Activated T-helper 1 cell treated with anti-CD3 and anti-CD28 coated beads, Interleukin-2, amount 50 U/mL, for 16 hours (primary cell): ENCODE measurements at places on chromosomes 7 and 10.

- DNase-seq: no peak
These were observed 29.3 kb downstream of the INPP5A start for GRCh38 chr10:132566892-132567291.

GRCh38 chr7:29588900-29589696 lies 25.5 kb downstream of the PRR15 start:
- no peak for DNase-seq

GRCh38 chr7:40698214-40698920 lies 563.6 kb downstream of the SUGCT start:
- no peak for DNase-seq

GRCh38 chr10:78648256-78648860 lies 420.4 kb upstream of the ZMIZ1 start:
- no peak for DNase-seq

DNA sequence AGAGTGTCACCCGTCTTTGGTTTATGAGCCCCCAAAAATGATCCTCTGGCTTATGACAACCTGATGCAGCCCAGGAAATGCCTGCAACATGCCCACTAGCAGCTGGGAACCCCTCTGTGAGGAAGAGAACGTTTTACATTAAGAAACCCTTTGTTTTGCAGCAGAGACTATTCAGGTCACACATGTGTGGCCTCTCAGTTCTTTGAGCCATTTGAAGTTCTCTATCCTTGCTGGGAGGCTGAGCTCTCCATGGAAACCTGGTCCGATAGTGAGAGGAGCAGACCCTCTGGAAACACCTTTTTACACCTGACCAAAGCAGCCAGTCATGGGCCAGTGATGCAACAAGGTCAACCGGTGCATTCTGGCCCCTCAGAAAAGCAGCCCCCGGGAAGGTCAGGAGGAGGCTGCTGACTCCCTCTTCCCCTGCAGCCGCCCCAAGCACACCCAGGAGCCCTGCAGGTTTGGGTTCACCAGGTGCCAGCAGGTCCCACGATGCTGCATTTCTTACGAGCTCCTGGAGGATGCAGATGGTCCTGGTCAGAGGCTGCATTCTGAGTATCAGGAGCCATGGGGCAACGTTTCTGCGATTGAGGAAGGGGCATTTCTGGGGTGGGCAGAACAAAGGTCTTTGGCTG lies 134.3 kb downstream of the ZMYND11 start:
- DNase-seq: no peak

DNA sequence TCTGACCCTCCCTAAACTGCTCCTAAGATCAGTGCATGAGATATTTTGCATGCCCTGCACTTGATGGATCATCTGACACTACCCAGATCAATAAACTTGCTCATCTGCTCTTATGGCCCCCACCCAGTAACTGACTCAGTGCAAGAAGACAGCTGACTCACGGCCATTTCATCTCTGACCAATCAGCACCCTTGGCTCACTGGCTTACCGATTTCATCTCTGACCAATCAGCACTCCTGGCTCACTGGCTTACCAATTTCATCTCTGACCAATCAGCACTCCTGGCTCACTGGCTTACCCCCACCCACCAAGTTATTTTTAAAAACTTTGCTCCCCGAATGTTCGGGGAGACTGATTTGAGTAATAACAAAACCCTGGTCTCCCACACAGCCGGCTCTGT lies 37.2 kb upstream of the OPTN start:
- no peak for DNase-seq

DNA sequence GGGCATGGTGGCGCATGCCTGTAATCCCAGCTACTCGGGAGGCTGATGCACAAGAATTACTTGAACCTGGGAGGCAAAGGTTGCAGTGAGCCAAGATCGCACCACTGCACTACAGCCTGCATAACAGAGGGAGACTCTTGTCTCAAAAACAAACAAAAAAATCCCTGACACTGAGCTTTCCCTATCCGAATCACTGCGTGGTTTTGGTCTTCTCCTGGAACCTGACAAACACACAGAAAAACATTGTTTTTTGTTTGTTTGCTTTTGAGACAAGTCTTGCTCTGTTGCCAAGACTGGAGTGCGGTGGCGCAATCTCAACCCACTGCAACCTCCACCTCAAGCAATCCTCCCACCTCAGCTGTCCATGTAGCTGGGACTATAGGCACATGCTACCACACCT lies 50.4 kb upstream of the PTPRN2 start:
- DNase-seq: no peak

GRCh38 chr10:124403548-124403947 lies 15.2 kb downstream of the OAT start:
- DNase-seq: no peak

DNA sequence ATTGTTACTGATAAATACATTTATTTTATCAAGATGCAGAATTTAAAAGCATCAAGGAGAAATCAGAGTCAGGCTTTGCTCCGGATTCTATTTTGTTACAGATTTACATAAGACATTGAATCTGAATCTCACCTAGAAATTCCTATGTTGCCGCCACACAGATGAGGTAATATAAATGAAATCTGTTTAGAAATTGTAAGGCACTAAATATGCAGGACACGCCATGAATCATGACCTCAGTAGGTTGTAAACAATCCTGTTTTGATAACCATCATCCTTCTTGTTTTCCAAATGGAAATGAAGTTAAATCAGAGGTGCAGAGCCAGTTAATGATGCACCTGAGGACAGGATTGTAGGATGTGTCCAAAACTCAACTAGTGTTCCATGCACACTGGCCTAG lies 778.0 kb downstream of the MAGI2 start:
- DNase-seq: no peak

- no peak for DNase-seq
These were observed 75.8 kb upstream of the LRRC17 start for GRCh38 chr7:102836977-102837376.

DNA sequence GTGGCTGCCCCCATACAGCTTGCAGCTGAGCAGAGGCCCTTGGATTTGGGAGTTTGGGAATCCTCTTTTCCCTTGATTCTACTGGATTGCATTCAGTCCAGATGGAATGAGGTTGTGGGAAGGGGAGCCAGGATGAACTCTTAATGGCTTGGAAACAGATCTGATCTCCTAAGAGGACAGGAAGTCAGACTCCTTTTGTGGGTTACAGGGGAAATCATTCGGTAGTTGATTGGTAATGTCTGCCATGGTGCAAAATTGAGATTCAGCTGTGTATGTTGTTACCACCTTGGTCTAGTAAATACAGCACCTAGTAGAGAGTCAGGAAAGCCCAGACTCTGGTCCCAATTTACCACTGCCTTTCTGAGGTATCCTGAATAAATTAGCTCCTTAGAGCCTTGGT lies 144.2 kb upstream of the TNRC18 start:
- no peak for DNase-seq

GRCh38 chr10:117112220-117112619 lies 25.9 kb downstream of the VAX1 start:
- no peak for DNase-seq

DNA sequence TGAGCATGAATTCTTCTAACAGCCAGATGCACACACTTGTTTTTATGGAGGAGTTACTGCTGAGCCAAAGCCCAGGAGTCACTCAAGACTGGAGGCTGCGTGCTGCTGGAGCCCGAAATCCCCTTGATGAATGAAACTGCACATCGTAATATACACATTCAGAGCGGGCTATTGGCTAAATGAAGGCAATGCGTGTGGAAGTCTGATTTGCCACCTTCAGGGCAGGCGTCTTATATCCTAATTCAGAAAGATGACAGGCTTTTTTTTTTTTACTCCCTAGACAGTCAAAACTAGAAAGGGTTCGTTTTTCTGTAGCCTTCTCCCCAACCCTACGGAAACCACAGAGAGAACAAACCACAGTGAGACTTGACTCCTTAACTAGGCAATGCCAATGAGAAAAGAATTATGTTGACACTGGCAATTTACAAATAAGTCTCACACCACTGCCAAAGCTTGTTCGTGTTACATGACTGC lies 227.2 kb upstream of the KLF14 start:
- DNase-seq: no peak

- no peak for DNase-seq
These were observed 14.3 kb downstream of the CYP3A5 start for GRCh38 chr7:99665312-99666012.

GRCh38 chr10:104045151-104046089 lies 40.3 kb downstream of the COL17A1 start:
- DNase-seq: no peak

DNA sequence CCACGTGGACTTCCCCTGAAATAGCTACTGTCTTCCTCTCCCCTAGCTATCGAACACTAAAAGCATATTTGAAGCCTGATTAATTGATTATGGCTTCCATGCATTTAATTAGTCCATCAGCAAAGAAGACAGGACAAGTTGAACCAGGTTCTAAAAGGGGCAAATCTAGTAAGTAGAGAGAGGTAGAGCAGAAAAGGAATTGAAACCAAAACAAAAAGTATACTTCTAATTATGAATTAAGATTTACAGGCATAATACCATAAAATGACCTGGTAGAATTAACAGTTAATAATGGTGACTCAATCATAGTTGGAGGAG lies 393 bp upstream of the DNAJC1 start:
- no peak for DNase-seq

DNA sequence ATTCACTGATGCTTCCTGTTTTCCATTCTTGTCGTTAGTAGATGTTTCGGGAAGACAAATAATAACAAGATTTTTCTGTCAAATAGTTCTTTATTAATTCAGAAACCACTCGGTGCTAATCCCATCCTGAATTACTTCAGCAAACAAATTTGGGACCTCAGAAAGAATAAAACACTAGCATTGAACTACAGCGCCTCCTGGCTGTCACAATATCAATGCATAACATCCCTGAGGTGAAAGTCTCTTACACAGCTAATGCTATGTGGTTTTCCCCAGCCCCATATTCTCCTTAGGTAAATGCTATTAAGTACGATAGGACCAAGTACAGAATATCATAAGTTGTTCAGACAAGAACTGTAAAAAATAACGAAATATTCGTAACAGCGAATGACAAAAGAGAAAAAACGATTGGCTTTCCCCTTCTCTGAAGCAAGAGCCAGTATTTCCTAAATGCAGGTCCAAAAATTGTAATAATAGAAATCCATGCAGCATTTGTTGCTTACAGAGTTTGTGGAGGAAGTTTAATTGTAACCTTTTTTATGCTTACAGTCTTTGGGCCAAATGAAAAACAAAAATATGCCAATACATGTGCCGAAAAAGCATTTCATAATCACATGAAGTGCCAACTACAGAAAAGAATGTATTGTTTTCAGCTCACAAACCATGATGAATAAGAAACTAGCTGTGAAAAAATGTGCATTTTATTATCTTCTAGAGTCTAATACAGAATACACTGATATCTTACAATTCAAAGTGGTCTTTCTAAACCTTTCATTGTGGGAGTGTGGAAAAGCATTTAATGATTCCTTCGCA lies 47.3 kb downstream of the MYPN start:
- DNase-seq: no peak

- peak; percentile 19 for DNase-seq
These were observed at the start of gene IGFBP3 for GRCh38 chr7:45920502-45921380. Gene IGFBP3 (minus strand): TSS chr7:45921272. CDS start chr7:45921140, 132 bp downstream.

GRCh38 chr7:145183069-145183468 lies 347.2 kb upstream of the TPK1 start:
- DNase-seq: no peak

- DNase-seq: no peak
These were observed 2.6 kb downstream of the CXCL12 start for GRCh38 chr10:44382131-44382858.

DNA sequence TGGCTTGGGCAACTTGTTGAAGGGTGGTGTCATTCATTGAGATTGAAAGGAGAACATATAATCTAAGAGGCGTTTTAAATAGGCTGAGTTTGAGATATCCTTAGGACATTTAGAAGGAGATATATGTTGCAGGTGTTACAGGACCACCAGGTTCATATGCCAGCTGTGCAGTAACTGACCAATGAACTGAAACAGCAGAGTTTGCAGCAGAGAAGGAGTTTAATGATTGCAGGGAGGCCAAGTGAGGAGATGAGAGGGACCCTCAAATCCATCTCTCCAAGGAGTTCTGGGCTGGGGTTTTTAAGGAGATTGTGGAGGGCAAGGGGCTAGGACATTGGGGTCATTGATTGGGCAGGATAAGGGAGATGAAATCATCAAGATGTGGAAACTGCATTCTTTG lies 74.5 kb downstream of the SEC23IP start:
- no peak for DNase-seq

GRCh38 chr10:52313933-52314821 lies at the start of gene DKK1:
Gene DKK1 (plus strand): TSS chr10:52314281. CDS start chr10:52314435, 154 bp downstream.
- no peak for DNase-seq

GRCh38 chr10:13117841-13118783 lies 18.1 kb downstream of the OPTN start:
- DNase-seq: no peak

DNA sequence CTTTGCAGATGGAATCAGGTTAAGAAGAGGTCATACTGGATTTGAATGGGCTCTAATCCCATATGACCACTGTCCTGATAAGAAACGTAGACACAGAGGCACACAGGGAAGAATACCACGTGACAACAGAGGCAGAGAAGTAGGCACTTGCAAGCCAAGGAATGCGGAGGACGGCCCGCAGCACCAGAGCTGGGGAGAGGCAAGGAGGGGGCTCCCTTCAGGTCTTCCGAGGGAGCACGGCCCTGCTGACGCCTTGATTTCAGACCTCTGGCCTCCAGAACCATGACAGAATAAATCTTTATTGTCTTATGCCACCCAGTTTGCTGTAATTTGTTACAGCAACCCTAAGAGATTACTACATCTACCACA lies 44.7 kb upstream of the TMEM213 start:
- no peak for DNase-seq

GRCh38 chr7:51459809-51460208 lies 143.2 kb upstream of the COBL start:
- DNase-seq: no peak

DNA sequence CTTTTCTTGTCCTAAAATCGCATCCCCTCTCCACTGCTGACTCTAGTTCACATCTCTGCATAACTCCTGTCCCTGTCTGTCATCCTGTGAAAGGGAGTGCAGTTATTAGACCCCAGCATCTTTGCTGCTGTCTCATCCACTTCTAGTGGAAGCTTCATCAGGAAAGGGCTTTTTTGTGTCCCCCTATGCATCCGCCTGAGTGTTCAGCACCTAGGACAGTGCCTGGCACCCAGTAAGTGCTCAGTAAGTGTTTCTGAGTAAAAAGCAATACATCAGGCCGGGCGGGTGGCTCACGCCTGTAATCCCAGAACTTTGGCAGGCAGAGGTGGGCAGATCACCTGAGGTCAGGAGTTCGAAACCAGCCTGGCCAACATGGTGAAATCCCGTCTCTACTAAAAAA lies 211.8 kb upstream of the FOXK1 start:
- no peak for DNase-seq

- no peak for DNase-seq
These were observed 113.7 kb downstream of the TRRAP start for GRCh38 chr7:98992076-98992475.

- peak; percentile 66 for DNase-seq
These were observed 40.8 kb downstream of the HK1 start for GRCh38 chr10:69318867-69319727.
